ENCODE measurements at places on chromosomes 2 and 18.

DNA sequence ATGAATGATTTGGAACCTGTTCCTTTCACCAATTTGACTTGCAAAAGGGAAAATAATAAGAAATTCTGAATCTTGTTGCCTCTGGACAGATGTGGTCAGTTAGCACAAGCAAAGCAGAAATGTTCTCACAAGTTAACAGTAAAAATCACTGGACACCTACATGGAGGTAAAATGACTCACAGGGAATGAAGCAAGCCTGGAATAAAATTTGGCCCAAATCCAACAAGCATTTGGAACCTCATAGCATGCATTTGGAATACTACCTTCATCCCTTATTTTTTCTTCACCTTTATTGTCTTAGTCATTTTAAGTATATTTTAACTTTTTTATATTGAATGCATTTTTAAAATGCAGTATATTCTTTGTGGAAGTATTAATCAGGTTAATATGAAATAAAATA, 602.9 kb downstream of the ARHGAP15 start:
- no peak for DNase-seq

DNA sequence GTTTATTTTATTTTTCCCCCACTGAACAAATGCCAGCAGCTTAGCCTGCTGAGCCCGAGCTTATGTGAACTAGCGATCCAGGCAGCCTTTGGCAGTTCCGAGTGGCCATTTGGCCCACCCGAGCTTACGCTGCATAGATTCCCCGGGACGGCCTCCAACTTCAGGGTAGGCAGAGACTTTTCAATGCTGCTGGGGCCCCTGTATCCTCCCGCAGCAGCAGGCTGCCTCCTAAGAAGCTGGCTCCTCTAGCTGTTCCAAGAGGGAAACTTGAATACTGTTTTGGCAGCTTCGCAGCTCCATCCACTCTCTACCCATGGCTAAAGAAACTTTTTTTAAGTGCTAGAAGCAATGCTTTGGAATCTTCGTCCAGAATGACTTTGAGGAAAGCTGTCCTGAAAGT, 295.2 kb downstream of the SS18 start:
- no peak for DNase-seq

DNA sequence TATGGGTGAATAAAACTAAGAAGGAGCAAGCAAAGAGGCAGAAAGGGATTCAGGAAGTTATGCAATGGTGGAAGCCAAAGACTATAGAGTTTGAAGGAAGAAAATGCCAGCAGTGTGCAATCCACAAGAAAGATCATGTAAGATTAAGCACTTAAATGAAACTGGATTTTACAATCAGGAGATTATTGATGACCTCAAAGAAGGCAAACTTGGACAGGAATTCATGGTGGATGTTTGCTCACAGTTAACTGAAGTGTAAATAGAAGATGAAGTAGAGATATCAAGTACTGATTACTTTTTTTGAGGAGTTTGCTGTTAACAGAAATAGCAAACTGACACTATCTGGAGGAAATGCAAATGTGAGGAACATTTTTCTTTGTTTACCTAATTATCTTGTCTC, 308.9 kb downstream of the RND3 start:
- DNase-seq = no peak

DNA sequence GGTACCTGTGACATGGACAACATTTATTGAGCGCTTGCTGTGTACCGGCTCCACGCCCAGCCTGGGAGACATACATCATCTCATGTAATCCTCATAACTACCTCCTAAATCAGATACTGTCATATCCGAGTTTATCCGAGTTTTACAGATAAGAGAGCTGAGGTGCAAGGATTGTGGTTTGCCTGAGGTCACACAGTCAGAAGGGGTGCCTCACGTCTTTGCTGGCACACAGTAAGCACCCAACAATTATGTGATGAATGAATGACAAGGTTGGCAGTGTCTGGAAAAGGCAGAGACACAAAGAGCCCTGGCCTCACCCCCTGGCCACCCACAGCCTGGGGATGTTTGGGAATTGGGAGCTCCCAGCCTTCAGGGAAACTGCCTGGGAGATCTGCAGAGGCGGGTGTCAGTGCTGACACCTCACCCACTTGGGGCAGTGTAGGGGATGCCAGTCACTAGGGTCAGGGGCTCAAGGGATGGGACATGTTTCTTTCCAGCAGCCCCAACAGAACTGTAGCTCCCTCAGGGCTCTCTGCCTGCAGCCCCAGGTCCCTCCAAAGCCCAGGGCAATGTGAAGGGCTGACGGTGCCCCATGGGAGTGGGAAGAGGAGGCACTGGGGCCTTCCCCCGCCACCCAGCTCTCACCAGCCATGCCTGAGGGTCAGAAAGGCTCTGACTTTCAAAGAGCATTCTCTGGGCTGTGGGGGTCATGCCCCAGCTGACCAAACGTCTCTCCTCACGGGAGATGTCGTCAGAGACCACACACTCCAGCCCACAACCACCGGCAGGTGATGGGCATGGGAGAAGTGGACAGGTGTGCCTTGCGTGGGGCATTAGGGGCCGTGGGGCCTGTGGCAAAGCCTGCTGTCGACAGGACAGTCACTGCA, 157.5 kb downstream of the ZFP36L2 start:
- no peak for DNase-seq

DNA sequence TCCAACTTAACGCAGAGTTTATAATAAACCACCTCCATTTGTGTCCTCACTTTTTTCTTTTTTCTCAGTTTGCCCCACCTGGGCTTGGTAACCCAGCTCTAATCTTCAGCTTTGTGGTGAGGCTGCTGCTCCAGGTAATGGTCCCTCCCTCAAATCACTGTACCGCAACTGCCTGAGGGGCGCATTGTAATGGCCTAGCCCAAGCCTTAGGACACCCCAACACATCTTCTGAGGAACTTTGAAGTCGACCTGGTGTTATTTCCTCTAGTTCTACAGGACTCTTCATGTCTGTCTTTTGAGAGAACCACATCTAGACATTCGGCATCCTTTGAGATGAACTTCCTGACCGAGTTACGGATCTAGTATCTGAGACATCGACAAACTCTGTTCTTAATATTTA, 99.7 kb downstream of the PLEKHM3 start:
- no peak for DNase-seq

GRCh38 chr2:112730791-112731190, 10.0 kb downstream of the NT5DC4 start:
- DNase-seq = no peak

DNA sequence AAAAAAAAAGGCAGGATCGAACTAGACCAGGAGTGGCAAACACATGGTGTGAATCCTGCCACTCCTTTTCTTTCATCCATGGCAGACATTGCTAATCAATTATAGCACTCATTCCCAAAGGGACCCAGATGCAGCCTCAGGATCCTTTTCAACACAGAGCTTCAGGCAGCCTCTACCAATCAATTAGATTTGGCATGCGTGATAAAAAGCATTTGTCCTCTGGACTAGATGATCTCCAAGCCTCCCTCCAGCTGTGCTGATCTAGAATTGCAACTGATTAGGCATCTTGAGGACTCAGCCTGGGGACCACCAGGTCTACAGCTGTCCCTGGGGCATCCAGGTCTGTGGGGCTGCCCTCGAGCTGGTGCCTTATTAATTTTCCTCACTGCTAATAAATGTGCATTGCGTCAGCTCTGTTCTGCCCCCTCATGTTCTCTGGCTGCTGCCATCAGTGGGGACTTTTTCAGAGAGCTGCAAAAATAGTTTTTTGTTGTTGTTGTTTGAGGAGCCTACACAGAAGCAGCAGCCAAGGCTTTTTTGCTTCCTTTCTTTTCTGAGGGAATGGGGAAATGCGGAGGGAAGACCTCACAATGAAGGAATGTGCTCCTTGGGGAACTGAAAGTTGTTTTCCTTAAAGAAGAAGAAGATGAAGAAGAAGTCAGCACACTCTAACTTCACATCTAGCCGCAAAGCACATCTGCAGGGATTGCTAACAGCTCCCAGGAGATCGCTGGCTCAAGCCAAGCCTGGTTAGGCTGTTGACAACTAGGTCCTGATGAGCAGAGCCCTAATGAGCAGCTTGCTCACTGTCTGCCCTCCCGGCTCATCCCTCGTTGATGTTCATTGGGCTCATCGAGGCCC, 8.8 kb upstream of the ATOH8 start:
- no peak for DNase-seq

DNA sequence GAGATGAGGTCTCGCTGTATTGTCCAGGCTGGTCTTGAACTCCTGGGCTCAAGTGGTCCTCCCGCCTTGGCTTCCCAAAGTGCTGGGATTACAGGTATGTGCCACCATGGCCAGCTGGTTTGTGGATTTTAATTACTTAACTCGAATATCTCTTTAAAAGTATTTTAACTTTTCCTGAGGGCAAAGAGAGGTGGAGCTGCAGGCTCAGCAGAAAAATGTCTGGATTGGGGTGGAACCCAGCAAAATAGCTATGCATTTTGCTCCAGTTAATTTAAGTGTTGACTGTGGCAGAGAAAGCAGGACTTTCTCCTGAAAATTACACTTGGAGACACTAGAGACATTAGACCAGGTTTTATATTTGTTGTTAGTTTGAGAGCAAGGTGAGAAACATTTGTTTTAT, 35.5 kb upstream of the TXNDC2 start:
- no peak for DNase-seq

DNA sequence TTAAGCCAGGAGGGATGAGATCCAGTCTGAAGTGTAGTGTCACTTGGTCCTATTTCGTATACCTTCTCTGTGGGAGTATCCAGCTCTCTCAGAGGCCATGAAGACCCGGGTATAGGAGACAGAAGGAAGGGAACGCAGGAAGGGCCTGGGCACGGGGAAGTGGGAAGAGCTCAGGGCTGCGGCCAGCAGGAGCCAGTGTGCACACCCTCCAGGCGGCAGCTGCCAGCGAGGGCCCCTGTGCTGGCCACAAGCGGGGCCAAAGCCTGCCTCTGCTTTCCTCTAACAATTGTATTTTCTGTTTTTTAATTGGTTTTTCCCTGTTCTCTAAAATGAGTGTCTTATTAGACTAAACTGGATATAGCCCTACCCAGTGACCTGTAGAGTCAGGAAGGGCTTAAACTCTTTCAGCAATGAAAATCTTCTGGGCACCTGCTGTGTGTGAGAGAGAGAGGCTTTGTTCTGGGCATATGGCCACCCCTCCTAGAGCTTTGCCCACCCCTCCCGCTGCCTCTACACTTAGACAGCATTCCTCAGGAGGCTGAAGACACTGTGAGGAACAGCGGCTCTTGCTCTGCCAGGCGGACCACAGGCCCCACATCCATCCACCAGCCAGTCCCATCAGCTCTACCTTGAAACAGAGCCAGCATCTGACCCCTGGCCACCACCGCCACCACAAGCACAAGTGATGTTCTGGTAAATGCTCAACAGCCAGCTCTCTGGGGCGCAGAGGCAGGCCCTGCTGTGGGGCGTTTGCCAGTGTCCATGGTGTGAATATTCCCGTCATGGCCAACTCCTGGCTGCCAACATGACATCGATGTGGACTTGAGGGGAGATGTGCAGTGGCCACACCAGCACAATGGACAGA, 9.5 kb downstream of the GPR17 start:
- DNase-seq = no peak

- DNase-seq = no peak
Observed at GRCh38 chr2:210132239-210132638, 39.0 kb downstream of the KANSL1L start.

DNA sequence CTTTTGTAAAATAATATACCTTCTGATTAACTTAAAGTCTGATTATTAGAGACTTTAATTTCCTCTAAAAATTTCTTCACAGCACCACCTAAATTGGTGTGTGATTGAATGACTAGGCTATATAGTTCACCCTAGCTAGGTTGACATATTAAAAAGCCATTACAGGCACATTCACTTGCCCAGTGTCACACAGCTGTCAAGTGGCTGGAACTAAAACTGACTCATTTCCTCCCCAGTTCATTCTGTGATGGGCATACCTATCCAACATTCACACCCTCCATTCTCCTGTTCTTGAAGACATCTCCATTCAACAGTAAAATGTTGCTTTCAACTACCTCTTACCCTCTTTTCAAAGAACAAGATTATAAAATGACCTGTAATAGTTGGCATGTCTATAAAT, 334.5 kb downstream of the ARHGAP15 start:
- DNase-seq = no peak

GRCh38 chr18:45163871-45164270, 451.4 kb upstream of the SLC14A2 start:
- no peak for DNase-seq

DNA sequence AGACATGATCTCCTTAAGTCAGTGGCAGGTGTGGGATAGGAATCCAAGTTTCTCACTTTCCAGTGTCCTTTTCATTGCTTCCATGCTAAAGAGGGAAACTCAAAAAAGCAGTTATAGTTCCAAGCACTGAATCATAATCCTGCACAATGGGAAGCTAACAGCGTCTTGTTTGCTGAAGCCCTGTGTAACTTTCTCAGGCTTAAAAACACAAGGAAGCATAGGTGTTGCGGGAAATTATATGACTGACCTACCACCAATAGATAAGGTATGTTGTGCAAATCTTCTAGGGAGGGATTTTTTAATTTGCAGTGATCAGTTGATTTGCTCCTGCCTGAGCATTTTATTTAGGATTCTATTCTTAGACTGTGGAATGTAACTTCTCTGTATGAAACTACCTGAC, 250.9 kb downstream of the MYO3B start:
- DNase-seq = no peak

DNA sequence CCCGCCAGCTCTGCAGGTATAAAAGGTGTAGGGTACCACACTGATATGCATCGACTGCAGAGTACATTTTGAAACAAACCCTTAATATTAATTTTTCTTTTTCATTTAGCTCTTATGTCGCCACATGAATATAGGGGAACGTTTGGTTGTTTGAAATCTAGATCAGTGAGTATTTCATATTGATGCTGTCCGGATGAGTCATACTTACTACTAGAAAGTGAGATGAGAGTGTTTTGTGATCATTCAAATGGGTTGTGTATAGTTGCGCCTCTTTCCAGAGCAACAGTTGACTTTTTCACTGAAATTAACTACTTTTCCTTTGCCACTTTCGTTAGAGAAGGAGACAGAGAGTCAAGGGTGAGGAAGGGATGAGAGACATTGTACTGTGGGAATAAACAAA, 24.6 kb downstream of the NPAS2 start:
- DNase-seq = no peak

DNA sequence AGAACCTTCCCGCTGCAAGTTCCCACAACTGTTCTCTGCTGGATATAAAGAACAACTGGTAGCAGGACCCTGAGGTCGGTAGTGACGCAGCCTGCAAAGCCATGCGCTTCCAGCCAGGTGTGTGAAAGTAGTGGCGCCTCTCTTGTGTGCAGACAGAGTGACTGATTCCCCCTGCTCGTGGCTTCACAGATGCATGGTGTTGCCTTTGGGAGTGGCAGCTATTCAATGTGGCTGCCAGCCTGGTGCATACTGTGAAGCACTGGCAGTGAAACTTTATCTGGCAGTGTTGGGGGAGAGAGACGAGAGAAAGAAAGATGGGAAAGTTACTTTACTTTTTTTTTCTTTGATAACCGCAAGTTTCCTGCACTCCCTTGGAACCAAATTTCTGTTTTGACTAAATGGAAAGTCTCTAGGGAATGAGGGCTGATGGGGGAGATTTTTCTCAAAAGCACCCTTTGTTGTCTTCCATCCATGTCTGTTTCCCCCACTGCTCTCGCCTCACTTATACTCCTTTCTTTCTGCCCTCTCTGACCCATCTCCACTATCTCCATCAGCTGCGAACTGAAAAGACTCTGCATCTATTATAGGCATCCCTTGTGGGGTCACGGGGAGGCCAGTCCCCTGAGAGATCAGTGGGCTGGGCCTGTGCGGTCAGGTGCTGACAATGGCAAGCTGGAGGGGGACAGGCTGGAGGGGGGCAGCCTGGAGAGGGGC, 90.0 kb upstream of the TNP1 start:
- no peak for DNase-seq
